NCI-H774 (cell line): ENCODE measurements at places on chromosomes 4 and X.

- no peak for DNase-seq
Observed at GRCh38 chr4:176758731-176759130, 34.0 kb downstream of the VEGFC start.

- no peak for DNase-seq
Observed at GRCh38 chrX:101417981-101418841, 10.2 kb downstream of the HNRNPH2 start.

DNA sequence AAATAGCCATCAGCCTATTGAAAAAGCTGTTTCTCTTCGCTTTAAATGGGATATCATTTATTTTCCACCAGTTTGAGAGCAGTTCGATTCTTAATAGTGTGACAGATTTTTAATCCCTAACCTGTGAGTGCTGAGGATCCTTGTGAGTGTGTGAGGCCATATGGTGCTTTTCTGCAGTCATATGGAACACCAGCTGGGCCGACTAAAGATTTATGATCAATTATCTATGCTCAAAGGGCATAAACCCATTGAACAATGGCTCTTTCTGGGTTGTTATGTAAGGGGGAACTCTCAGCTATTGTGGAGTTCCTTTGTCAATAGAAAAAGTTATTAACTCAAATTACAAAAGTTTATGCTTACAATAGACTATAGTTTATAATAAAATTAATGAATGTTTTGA is 1003.6 kb downstream of the FAT4 start:
- no peak for DNase-seq

GRCh38 chrX:31392513-31392912 is 320.7 kb upstream of the FTHL17 start:
- DNase-seq: no peak

GRCh38 chrX:115892787-115893671 is 277.5 kb upstream of the AGTR2 start:
- peak; percentile 54 for DNase-seq

DNA sequence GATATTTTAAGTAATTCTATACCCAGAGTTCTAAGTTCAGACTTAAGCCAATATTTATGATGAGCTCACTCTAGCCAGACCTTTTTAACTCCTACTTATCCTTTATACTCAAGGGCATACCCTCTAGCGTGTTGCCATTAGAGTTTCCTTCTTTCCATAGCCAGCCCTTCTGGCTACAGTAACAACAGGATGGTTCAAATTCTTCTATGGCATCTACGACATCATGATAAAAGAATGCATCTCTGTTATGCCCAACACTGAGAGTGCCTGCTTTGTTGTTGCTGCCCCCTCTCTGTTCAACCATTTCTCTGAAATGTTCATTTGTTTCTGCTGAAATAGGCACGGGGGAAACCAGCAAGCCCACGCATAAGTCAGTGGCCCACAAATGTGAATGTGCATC is 104.5 kb downstream of the UBE2NL start:
- no peak for DNase-seq

DNA sequence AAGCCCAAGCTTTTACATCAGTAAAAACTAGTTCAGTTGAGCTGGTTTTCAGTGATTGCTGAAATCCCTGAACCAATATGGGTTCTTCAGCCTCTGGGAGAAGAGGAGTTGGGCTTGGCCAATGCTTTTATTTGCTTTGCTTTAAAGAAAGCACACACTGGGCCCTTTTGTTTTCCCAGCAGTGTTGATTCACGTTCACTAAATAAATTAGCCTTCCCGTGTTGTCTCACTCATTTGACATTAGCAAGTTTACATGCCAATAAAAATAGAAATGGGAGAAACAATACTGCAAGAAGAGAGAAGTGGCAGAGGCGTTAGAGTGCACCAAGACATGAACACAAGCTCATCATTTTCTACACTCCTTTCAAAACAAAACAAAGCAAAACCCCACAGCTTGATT is 136.2 kb downstream of the SHROOM3 start:
- peak; percentile 80 for DNase-seq
